T-helper 1 cell (primary cell): ENCODE measurements at places on chromosomes 12 and 14.

GRCh38 chr14:59067127-59067894 lies 121.2 kb upstream of the DAAM1 start:
- no peak for DNase-seq

GRCh38 chr12:109542014-109542413 lies 31.3 kb downstream of the MMAB start:
- no peak for DNase-seq

DNA sequence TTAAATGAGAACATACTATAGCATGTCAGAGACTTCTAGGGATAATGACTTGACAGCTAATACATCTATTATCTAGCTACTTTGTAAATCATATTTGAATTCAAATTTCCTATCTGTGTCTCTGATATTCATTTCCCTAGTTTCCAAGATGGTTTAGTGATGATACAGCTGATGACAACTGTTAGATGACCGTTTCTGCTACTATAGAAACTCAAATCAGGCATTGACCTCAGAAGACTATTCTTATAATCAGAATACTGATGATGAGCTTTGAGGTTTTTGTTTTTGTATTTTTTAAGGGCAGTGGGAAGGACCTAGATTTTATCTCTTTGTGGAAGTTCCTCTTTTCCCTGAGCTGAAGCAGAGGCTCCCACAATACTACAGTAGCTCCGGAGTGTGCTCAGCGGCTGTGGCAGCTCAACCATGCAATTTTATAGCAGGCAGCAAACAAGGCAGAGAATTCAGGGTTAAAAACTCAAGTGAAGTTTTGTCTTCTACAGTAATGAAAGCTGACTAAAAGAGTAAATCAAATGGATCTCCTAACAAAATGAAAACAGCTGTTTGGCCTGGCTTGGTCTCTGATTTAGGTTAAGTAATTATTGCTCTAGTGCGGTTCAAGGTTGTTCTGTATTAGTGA lies 145.1 kb downstream of the SLC25A21 start:
- DNase-seq, result no peak

GRCh38 chr12:46414591-46415268 lies 42.2 kb upstream of the SLC38A2 start:
- no peak for DNase-seq

GRCh38 chr12:28767836-28768348 lies 381.2 kb upstream of the FAR2 start:
- DNase-seq, result no peak

- no peak for DNase-seq
Measured at GRCh38 chr12:77782766-77783165, 47.9 kb upstream of the NAV3 start.

DNA sequence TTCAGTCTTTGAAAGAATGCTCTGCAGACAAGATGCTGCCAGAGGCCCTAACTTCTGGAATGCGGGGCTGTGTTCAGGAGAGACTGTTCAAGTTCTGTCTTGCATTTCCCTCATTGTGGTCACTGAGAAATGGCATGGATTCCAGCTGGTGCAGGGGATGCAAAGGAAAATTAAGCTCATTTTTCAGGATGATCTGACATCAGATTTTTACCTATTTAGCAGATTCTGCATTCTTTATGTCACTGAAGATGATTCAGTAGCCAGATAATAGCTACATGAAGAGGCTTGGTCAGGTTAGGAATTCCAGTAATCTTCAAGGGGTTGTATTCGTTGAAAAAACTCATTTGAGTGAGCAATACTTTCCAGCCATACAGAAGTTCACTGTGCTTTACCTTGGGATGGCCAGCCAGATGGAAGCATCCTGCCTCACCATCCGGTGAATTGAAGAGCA lies 16.1 kb upstream of the MFAP5 start:
- no peak for DNase-seq

- no peak for DNase-seq
Measured at GRCh38 chr12:42382013-42382696, 56.2 kb downstream of the PPHLN1 start.

DNA sequence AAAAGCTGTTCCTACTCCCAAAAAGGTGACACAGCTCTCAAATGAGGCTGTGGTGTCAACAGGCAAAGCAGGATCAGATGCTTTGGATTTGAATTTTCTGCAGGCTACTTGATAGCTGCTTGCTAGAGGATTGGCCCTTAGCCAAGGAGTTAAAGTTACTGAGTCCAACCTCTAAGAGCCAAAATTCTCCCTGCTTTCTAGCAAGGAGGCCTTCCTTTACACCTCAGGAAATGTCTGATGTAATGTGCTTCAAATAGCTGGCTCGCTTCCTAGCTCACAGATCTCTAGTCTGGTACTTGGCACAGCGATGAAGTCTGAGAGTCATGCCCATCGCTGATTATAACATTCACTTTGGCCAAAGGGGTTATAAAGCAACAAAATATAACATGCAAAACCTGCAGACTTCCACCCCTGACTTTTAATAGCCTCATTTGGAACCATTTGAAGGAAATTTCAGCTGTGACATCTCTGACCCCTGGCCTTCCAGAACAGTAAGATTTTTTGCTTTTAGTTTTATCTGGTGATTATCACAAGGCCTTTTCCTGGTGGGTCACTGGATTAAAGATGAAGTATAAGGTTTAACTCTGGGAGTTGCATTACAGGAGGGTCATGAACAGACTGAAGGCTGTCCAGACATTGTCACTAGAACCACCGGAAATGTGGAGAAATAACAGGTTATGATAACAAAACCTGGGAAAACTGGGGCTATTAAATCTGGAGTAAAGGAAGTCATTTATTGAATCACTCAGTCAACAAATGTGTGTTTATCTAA lies 189.7 kb downstream of the EPS8 start:
- DNase-seq, result no peak

DNA sequence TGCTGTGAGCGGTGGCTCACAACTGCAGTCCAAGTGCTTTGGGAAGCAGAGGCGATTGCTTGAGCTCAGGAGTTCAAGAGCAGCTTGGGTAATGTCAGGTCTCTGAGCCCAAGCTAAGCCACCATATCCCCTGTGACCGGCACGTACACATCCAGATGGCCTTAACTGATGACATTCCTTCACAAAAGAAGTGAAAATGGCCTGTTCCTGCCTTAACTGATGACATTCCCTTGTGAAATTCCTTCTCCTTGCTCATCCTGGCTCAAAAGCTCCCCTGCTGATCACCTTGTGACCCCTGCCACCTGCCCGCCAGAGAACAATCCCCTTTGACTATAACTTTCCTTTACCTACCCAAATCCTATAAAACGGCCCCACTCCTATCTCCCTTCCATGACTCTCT lies 48.6 kb downstream of the SLC25A47 start:
- DNase-seq, result no peak

DNA sequence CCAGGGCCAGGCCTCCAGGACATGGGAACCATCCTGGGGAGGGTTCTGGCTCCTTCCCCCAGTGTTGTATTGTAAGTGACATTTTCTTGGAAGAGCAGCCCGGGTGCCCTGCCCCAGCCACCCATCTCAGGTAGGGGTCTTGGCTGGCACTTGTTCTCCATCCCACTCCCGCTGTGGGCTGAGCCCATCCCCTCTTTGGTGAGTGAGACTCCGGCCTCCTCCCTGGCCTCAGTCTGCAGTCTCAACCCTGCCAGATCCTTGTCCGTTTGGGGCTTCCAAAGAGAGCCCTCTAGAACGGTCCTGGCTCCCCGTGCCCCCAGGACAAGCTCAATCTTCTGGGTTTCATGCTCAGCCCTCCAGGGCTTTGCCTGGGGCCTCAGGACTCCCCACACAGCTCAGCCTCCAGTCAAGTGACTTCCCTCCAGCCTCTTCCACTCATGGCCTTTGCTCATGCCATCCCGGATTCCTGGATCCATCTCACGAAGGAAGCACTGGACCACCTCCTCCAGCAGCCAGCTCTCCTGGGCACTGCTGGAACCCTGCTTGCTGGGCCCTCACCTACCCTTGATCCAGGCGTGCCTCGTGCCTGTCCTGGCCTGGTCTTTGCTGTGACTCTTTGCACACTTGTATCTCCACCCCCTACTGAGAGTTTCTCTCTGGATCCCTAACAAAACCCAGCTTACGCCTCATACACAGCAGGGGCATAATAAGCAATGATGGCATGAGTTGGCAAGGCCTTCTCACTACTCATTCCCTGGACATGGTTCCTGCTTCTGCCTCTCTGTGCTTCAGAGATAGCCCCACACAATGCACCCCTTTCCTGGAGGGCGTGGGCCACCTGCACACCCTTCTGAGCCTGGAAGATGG lies 297.4 kb upstream of the RTL1 start:
- DNase-seq, result no peak

- no peak for DNase-seq
Measured at GRCh38 chr12:92208613-92209121, 63.0 kb upstream of the BTG1 start.

- DNase-seq, result no peak
Measured at GRCh38 chr14:91015435-91015834, 45.0 kb downstream of the RPS6KA5 start.

- DNase-seq, result peak; percentile 5
Measured at GRCh38 chr14:35534208-35534872, 376 bp downstream of the INSM2 start.

- no peak for DNase-seq
Measured at GRCh38 chr14:92448786-92449185, 64.8 kb upstream of the RIN3 start.

GRCh38 chr12:546920-547845 lies 87.4 kb downstream of the B4GALNT3 start:
- peak; percentile 55 for DNase-seq

DNA sequence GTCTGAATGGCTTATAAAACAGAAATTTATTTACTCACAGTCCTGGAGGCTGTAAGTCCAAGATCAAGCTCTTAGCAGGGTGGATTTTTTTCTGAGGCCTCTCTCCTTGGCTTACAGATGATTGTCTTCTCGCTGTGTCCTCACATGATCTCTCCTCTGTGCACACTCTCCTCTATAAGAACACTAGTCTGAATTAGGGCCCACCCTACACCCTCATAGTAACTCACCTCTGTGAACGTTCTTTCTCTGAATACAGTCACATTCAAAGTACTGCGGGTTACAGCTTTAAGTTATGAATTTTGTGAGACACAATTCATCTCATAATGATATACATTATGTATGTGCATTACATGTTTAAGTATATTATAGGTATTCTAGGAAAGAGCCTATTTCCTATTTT lies 135.7 kb upstream of the ATXN7L3B start:
- no peak for DNase-seq

GRCh38 chr14:99972748-99973466 lies 92.3 kb upstream of the EVL start:
- no peak for DNase-seq

DNA sequence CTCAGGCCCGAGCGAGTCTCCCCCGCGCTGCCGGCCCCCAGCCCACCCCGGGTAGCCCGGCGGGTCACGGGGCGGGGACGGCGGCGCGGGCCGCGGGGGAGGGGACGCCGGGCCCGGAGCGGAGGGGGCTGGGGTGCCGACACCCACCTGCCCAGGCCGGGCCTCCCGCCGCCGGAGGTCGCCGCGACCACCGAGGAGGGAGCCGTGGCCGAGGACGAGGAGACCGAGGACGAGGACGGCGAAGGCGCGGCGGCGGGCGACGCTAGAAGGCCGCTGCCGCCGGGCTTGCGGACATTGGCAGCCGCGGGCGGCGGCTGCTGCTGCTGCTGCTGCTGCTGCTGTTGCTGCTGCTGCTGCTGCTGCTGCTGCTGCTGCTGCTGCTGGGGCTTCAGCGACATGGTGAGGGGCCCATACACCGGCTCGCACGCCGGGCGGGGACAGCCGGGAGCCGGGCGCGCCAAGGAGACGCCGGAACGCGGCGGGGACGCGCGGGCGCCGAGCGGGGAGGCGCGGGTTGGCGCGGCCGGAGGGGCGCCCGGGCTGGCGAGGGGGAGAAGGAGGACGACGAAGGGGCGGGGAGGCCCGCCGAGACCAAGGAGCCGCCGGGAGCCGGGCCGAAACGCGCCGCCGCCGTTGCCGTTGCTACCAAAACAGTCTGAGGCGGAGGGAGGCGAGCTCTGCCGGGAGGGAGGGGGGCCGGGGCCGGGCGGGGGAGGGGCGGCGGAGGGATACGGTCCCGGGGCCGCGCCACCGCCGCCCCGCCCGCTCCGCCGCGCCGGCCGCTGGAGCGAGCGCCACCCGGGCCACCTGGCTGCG lies at the start of gene ATXN2:
Gene ATXN2 (minus strand): TSS at position 679 of the 816 bp plus-strand sequence. CDS start 281 bp downstream, at position 398.
- DNase-seq, result peak; percentile 60

DNA sequence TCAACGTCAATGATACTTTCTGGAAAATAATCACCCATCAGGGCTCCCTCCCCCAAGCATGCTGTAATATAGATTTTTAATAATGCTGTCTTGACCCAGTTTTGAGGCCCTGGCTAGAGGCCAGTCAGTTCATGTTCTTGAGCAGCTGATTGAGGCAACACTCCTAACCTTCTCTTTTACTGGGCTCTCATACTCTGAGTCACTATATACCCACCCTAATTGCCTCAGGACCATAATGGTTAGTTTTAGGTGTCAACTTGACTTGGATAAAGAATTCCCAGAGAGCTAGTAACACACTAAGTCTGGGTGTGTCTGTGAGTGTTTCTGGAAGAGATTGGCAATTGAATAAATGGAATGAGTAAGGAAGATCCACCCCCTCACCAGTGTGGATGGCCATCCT lies 527.0 kb upstream of the ATP2B1 start:
- DNase-seq, result no peak

GRCh38 chr12:43578782-43579181 lies 26.8 kb upstream of the ADAMTS20 start:
- DNase-seq, result no peak

GRCh38 chr14:72928872-72929271 lies 2.6 kb downstream of the DCAF4 start:
- DNase-seq, result no peak

DNA sequence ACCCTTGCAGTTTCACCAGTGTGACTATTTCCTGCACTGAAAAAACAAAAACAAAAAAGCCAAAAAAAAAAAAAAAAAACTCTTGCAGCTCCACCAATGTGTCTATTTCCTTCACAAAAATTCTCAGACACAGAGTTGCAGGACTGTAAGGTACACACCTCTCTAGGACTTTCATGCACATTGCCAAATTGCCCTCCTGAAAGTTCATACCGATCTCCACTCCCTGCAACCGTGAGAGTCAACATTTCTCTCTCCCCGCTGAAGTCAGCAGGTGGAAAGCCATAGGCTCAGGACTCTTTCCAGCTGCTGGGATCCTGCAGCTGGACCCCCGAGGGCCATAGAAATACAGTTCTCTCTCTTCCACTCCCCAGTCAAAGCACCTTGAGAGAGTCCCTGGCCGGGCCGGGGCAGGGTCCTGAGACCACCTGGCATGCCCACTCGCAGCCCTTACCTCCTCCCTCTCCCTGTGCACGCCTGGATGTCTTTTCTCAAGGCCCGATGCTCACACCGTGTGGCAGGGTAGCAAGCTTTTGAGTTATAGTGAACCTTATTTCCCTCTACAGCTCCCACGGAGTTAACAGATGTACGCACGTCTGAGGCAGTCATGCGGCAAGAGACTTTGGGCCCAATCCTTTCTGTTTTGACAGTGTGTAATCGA lies 23.6 kb downstream of the MMAB start:
- DNase-seq, result no peak

DNA sequence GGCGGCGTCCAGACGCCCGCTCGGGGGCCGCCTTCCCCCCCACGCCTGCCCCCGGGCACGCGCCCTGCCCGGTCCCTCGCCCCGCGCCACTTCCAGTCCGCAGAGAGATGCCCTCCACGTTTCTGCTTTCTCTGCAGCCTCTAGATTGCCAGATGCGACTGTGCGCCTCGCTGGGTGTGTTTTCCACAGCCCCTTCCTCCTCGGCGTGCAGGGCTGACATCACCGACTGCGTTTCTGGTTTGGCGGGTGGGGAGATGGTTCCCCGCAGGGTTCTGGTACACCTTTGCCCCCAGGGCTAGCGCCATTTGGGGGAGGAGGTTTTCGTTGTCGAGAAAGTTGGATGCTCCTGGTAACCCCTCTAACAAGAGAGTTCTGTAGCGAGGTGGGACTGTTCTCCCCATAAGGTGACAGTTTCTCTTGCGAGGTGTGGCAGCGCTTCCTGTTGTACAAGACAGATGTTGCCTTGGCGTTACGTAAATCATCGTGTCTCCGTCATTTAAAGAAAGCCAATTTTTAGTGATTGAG lies 1.5 kb downstream of the CALM1 start:
- DNase-seq, result peak; percentile 40
